ENCODE measurements at places on chromosomes 5 and 9.

DNA sequence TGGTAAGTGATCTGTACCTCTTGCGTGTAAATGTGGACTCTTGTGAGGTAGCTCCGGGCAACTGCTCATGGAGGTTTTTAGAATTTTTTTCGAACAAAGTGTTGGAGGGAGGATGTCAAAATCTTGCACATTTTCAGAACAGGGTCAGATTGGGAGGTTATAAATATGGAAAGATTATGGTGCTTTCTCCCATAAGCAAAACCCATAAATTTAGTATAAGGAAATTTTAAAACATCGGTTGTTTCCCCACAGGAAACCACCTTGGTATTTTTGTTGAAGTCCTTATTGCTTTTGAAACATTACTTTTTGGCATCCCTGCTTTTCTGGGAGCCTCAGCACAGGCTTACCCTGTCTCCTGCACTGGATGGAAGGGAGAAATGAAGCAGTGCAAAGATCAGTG, 33.9 kb downstream of the PTTG1 start:
- H3K4me3 ChIP-seq, result no peak overlapping the region
- peaks cover 13% of the 10 kb centered on the region for H3K4me1 ChIP-seq
- H3K27me3 ChIP-seq, result no peaks in the 10 kb centered on the region
- no peak for DNase-seq
- H3K27ac ChIP-seq, result no peak overlapping the region

DNA sequence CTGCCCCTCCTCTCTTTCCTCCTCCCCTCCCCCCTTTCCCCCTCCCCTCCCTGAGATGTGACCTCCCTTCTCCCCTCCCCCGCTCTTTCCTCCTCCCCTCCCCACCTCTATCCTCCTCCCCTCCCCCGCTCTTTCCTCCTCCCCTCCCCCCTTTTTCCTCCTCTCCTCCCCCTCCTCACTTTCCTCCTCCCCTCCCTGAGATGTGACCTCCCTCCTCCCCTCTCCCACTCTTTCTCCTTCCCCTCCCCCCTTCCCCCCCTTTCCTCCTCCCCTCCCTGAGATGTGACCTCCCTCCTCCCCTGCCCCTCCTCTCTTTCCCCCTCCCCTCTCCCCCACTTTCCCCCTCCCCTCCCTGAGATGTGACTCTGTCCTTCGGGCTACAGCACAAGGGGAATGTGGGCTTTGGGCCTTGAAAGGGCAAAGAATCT, 169.8 kb downstream of the COL23A1 start:
- H3K4me3 ChIP-seq, result no peak overlapping the region
- peaks cover 12% of the 10 kb centered on the region for H3K27me3 ChIP-seq
- peaks cover 7% of the 10 kb centered on the region for H3K4me1 ChIP-seq
- H3K36me3 ChIP-seq, result no peaks in the 10 kb centered on the region
- DNase-seq, result no peak

- H3K27me3 ChIP-seq, result no peaks in the 10 kb centered on the region
- H3K36me3 ChIP-seq, result no peaks in the 10 kb centered on the region
- no peaks in the 10 kb centered on the region for H3K4me1 ChIP-seq
- no peak overlapping the region for H3K4me3 ChIP-seq
- DNase-seq, result no peak
These were observed 27.0 kb downstream of the CCNJL start for GRCh38 chr5:160285316-160285715.

- H3K4me3 ChIP-seq, result no peak overlapping the region
- no peak overlapping the region for H3K27ac ChIP-seq
- H3K36me3 ChIP-seq, result no peaks in the 10 kb centered on the region
- H3K27me3 ChIP-seq, result no peaks in the 10 kb centered on the region
- DNase-seq, result no peak
These were observed 95.8 kb upstream of the TBCA start for GRCh38 chr5:77871946-77872345.

DNA sequence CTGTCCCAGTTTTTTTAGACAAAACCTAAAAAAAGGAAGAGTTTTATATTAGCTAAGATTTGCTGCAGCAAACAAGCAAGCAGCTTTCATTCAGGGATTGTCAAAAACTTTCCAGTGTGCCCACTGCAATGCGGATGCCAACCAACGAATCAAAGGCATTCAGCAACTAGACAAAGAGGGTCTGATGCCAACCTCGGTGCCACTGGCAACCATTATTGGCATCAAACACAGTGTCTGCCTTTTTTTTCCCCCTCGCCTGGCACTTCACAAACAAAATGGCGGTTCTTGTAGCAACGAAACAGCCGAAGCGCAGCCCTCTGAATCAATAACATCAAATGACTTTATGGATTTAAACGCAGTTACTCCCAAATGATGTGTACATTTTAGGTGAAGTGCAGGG, 10.4 kb downstream of the NFIB start:
- no peak overlapping the region for H3K27ac ChIP-seq
- no peak overlapping the region for H3K4me3 ChIP-seq
- H3K27me3 ChIP-seq, result peaks cover 63% of the 10 kb centered on the region
- DNase-seq, result no peak
- H3K4me1 ChIP-seq, result no peaks in the 10 kb centered on the region

- H3K27me3 ChIP-seq, result no peaks in the 10 kb centered on the region
- no peaks in the 10 kb centered on the region for H3K36me3 ChIP-seq
- H3K4me1 ChIP-seq, result peaks cover 13% of the 10 kb centered on the region
- H3K4me3 ChIP-seq, result no peak overlapping the region
- DNase-seq, result no peak
- no peak overlapping the region for H3K27ac ChIP-seq
These were observed 9.8 kb downstream of the SLC31A2 start for GRCh38 chr9:113160571-113160970.

DNA sequence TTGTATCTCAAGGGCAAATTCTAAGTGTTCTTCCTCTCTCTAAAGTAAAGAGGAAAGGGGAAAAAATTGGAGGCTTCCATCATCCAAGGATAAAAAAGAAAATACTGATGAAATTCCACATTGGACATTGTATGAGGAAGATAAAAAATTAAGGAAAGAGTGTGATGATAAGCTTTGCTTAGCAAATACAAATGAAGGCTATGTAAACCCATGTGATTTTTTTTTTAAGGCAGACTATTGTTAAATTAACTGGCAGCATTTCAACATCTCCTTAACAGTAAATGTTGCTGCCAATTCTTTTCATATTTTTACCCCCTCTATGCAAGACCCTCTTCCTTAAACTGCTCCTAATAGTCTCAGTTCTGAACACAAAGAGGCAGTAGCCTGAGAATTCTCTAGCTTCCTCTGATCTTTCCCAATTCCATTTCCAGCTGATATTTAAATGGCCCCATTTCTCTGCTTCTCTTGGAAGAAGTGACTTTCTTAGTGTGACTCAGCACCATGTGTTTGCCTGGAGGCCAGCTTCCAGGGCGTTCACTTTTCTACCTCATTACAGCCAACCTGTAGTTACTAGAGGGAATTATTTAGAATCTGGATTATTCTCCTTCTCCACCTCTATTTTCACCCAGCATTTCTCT, 159.7 kb downstream of the TLE1 start:
- no peaks in the 10 kb centered on the region for H3K4me1 ChIP-seq
- H3K4me3 ChIP-seq, result no peak overlapping the region
- H3K27me3 ChIP-seq, result peaks cover 7% of the 10 kb centered on the region

- H3K27me3 ChIP-seq, result peaks cover 26% of the 10 kb centered on the region
- no peaks in the 10 kb centered on the region for H3K36me3 ChIP-seq
- H3K4me1 ChIP-seq, result peaks cover 40% of the 10 kb centered on the region
- no peak for DNase-seq
- H3K27ac ChIP-seq, result peak overlapping the region; percentile 5
These were observed 12.0 kb upstream of the ACSL6 start for GRCh38 chr5:132023258-132024116.

- H3K4me1 ChIP-seq, result peaks cover 49% of the 10 kb centered on the region
- no peaks in the 10 kb centered on the region for H3K27me3 ChIP-seq
- no peak for DNase-seq
- H3K4me3 ChIP-seq, result peak overlapping the region; percentile 95
- H3K27ac ChIP-seq, result peak overlapping the region; percentile 73
These were observed 1.6 kb downstream of the FNIP1 start for GRCh38 chr5:131795228-131795627.

- no peaks in the 10 kb centered on the region for H3K36me3 ChIP-seq
- no peak overlapping the region for H3K4me3 ChIP-seq
- H3K4me1 ChIP-seq, result peaks cover 15% of the 10 kb centered on the region
- no peak overlapping the region for H3K27ac ChIP-seq
- DNase-seq, result no peak
These were observed 27.4 kb downstream of the PDE6A start for GRCh38 chr5:149917073-149917676.

DNA sequence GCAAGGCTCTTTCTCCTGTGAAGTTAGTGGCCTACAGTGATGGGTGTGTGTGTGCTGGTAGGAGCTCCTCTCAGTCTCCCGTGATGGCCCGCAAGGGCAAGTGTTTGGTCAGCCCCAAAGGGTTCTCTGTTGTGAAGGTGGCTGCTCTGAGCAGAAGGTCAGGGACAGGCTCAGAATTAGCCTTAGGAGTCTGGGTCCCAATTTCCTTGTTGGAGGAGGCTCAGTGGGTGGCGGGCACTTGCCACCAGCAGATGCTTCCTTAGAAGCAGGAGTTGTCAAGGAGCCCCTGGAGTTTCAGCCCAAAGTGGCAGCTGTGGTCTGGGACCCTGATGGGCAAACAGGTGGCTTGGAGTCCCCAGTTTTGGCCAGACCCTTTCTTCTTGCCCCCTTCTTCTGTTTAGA, 154.4 kb downstream of the MACROH2A1 start:
- H3K27me3 ChIP-seq, result no peaks in the 10 kb centered on the region
- DNase-seq, result no peak
- no peaks in the 10 kb centered on the region for H3K36me3 ChIP-seq
- H3K27ac ChIP-seq, result no peak overlapping the region
- peaks cover 31% of the 10 kb centered on the region for H3K4me1 ChIP-seq
- H3K4me3 ChIP-seq, result no peak overlapping the region

- H3K27me3 ChIP-seq, result peaks cover 62% of the 10 kb centered on the region
- no peak overlapping the region for H3K4me3 ChIP-seq
- no peak overlapping the region for H3K27ac ChIP-seq
- H3K36me3 ChIP-seq, result no peaks in the 10 kb centered on the region
- H3K4me1 ChIP-seq, result peaks cover 18% of the 10 kb centered on the region
These were observed 4.0 kb downstream of the PAPPA start for GRCh38 chr9:116157436-116158138.

DNA sequence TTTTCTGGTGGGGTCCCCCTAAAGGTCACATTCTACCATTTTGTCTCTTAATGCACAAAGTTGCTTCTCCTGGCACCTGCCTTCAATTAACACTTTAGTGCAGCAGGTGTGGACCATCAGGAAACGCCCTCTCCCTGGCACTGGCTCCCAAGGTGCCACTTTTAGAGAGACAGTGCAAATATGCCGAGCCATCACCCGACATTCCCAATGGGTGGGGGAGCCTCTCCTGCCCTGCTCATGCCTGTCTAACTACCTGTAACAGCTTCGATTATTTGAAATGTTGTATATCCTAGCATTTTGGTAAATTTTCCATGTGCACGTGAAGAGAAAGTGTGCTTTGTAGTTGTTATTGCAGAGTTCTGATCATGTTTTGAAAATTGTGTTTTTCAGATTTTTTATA, 13.2 kb upstream of the LRRC14B start:
- H3K4me3 ChIP-seq, result no peak overlapping the region
- no peaks in the 10 kb centered on the region for H3K27me3 ChIP-seq
- DNase-seq, result no peak
- no peaks in the 10 kb centered on the region for H3K4me1 ChIP-seq
- H3K27ac ChIP-seq, result no peak overlapping the region
- no peaks in the 10 kb centered on the region for H3K36me3 ChIP-seq

DNA sequence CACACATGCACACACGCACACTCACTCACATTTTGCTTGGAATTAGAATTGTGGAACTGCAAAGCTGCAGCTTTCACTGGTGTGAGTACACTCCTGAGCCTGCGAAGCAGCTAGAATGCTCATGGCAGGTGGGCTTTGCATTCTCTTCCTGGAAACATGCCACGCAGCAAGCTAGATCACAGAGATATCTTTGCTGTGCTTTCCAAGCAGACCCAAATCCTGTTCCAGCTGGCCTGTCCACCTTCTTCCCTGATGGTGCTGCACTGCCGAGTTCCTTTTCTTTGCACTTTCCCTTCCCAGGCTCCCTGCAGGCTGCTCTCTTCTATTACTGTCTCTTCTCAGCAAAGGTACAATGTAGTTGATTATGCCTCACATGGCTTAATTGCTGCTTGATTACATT, 92.7 kb upstream of the CKMT2 start:
- peaks cover 4% of the 10 kb centered on the region for H3K36me3 ChIP-seq
- H3K4me3 ChIP-seq, result no peak overlapping the region
- no peaks in the 10 kb centered on the region for H3K27me3 ChIP-seq
- no peak for DNase-seq

DNA sequence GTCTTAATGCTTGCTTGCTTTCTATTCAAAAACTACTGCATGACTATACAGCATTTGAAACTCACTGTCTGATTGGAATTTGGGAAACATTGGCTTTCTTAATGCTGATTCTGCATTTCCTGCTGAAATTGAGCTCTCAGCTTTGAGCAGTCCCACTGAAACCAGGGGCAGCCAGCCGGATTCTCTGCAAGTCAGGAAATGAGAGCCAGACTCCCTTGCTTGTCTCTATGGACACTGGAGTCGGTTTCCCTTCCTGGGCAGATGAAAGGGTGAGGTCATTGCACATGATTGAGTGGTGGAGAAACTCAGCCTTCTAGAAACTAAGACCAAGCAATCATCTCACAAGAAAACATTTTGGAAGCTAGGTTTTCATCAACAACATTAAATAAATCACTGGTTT, 119.7 kb upstream of the SPATA31C2 start:
- H3K27me3 ChIP-seq, result no peaks in the 10 kb centered on the region
- no peak overlapping the region for H3K4me3 ChIP-seq
- H3K4me1 ChIP-seq, result no peaks in the 10 kb centered on the region

DNA sequence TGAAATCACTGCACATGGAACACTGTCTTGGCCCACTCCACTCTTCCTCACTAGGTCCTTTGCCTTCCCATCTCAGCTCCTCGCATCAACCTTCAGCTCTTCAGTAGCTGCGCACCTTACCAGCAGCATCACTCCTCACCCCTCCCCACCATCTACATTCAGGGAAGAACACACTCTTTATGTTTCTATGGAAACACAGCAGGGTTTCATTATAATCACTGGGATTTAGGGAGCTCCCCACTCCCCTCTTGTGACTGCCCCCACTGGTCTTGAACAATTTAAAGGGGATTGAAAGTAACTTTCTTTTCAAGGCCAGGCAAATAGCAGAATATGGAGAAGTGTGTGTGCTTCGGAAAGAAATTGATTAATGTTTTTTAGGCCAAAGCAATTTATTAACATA, 111.2 kb downstream of the INSYN2B start:
- H3K27ac ChIP-seq, result no peak overlapping the region
- H3K4me3 ChIP-seq, result no peak overlapping the region
- peaks cover 12% of the 10 kb centered on the region for H3K4me1 ChIP-seq
- no peaks in the 10 kb centered on the region for H3K27me3 ChIP-seq
- peaks cover 2% of the 10 kb centered on the region for H3K36me3 ChIP-seq
- no peak for DNase-seq

GRCh38 chr9:91101611-91102168, 260.0 kb downstream of the AUH start:
- H3K4me1 ChIP-seq, result peaks cover 82% of the 10 kb centered on the region
- H3K27ac ChIP-seq, result peak overlapping the region; percentile 74
- DNase-seq, result peak; percentile 91
- peak overlapping the region; percentile 93 for H3K4me3 ChIP-seq

- no peak overlapping the region for H3K4me3 ChIP-seq
- H3K36me3 ChIP-seq, result no peaks in the 10 kb centered on the region
- no peak for DNase-seq
These were observed 31.9 kb upstream of the C5orf58 start for GRCh38 chr5:170200876-170201275.

GRCh38 chr9:91164724-91165520, 196.8 kb downstream of the AUH start:
- H3K27ac ChIP-seq, result peak overlapping the region; percentile 87
- DNase-seq, result peak; percentile 88
- H3K36me3 ChIP-seq, result peaks cover 5% of the 10 kb centered on the region
- H3K4me3 ChIP-seq, result peak overlapping the region; percentile 86

GRCh38 chr5:135191084-135191826, 157.2 kb upstream of the PITX1 start:
- H3K27ac ChIP-seq, result no peak overlapping the region
- H3K27me3 ChIP-seq, result peaks cover 30% of the 10 kb centered on the region
- peak overlapping the region; percentile 88 for H3K4me3 ChIP-seq
- peak; percentile 85 for DNase-seq
- H3K4me1 ChIP-seq, result peaks cover 5% of the 10 kb centered on the region
- no peaks in the 10 kb centered on the region for H3K36me3 ChIP-seq

All from activated T-cell treated with anti-CD3 and anti-CD28 coated beads, Interleukin-2, amount 50 U/mL, for 72 hours (primary cell).